ENCODE measurements at places on chromosomes 12 and 14. TPM values are rescaled to one million over a fixed set of nuclear protein-coding genes. Genes with fewer than 3 reads are reported as not detected.

DNA sequence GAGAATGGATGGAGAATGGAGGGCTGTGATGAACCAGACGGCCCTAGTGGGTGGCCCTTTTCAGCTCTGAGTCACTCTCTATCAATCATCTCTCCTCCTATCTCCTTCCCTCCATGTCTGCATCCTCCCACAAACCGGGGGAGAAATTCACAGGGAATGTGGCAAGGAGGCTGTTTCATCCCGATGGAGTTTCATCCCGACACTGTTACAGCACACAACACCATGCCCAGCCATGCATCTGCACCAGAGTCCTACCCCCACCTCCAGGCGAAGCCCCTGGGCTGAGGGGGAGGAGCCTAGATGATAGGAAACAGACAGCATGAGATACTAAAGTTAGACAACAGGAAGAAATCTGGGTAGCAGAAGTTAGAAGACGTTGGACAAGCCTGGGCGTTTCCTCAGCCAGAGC is 20.8 kb downstream of the SLC8B1 start:
- no peak for DNase-seq

SCNN1A gene
- total RNA-seq = 3.3 TPM

GRCh38 chr12:49776858-49777257 is 35.5 kb downstream of the TMBIM6 start:
- peak; percentile 35 for DNase-seq

WNT5B gene
- total RNA-seq = 2.3 TPM

GYS2 gene
- total RNA-seq = 0.10 TPM

DNA sequence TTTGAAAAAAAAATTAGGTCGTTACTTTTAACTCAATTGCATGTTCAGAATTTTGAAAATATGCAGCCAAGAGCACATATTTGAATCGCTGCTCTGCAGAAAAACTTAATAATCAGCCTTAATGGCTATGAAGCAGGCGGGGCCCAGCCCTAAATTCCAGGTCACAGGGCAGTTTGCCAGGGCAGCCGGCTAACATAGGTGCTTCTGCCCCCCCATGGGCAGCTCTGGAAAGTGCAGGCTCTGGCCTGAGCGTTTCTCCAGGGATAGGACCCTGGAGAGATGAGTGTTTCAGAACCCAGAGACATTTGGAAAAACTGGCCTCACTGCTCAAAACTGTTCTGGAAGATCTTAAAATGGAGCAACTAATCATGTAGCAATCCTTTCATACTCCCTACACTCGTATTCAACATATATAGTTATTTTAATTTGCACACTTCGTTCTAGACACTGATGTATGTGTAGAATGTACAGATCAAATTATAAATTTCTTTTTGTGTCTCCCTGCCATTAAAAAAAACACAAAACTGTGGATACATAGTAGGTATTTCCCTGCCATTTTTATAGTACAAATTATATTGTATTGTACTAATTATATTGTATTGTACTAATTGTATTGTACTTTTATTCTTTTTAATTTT is 26.0 kb upstream of the PTGR2 start:
- DNase-seq = peak; percentile 97

DNA sequence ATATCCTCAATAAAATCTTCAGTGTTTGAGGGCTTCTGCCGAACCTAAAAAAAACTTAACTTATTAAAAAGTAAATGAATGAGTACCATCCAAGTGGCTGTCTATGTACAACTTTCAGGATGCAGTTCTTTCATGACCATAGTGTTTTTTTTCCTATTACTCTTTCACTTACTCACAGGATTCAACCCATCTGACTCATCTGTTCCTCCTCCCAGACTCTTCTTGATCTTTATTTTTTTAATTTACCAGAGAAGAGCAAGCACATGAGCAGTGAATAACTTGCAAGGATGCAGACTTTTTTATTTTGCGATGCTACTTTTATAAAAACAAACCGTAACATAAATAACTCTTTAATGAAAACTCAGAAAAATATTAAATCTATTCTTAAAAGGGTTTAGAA is 24.5 kb downstream of the RECQL start:
- DNase-seq = no peak

KRT82 gene
- not detected for total RNA-seq

DNA sequence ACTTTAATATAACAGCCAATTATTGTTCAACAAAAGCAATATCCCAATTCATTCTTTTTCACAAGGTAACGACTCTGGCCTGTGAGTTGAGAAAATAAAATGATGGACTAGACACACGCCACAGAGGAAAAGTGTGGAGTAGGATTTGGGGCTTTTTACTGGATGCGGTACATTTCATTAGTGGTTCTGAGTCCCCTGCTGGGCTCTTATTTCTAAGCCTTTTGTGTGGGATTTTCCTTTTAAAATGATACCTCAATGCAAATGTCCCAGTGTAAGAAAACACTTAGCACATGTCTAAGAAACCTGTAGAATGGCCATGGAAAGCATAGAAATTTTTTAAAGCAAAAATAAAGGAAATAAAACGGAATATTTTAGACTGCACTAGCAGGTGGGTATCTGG is 73.4 kb downstream of the C12orf42 start:
- DNase-seq = no peak

DNA sequence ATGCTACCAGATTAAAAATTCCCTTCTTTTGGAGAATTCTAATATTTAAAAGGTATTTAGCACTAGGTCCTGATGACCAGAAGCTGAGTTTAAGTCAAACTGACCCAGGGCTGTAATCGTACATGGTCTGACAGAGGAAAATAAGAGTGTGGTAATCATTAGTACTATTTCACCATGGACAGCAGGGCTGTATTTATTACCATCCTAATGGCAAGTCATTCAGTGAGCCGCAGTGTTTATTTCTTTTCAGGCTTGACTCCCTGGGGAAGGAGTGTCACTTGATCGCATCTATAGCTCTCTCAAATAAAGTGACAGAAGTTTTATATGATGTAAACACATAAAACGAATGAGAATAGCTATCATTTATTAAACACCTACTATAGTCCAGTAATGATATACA is 261.8 kb downstream of the BTG1 start:
- DNase-seq = no peak

GRCh38 chr14:68577802-68578541 is 214.9 kb downstream of the ZFP36L1 start:
- DNase-seq = peak; percentile 69

- DNase-seq = no peak
Measured at GRCh38 chr12:94297876-94298505, 149.6 kb downstream of the PLXNC1 start.

- no peak for DNase-seq
Measured at GRCh38 chr14:39617537-39617936, 185.3 kb upstream of the FBXO33 start.

SIRT4 gene
- total RNA-seq = 1.6 TPM

CACNB3 gene
- total RNA-seq = 13.2 TPM

APOF gene
- total RNA-seq = not detected

GRCh38 chr14:20612403-20612802 is 21.2 kb upstream of the RNASE12 start:
- DNase-seq = no peak

GRCh38 chr12:52667509-52667908 is 12.7 kb downstream of the KRT1 start:
- peak; percentile 22 for DNase-seq

GRCh38 chr14:81555051-81555450 is 21.4 kb upstream of the SEL1L start:
- DNase-seq = no peak

DNA sequence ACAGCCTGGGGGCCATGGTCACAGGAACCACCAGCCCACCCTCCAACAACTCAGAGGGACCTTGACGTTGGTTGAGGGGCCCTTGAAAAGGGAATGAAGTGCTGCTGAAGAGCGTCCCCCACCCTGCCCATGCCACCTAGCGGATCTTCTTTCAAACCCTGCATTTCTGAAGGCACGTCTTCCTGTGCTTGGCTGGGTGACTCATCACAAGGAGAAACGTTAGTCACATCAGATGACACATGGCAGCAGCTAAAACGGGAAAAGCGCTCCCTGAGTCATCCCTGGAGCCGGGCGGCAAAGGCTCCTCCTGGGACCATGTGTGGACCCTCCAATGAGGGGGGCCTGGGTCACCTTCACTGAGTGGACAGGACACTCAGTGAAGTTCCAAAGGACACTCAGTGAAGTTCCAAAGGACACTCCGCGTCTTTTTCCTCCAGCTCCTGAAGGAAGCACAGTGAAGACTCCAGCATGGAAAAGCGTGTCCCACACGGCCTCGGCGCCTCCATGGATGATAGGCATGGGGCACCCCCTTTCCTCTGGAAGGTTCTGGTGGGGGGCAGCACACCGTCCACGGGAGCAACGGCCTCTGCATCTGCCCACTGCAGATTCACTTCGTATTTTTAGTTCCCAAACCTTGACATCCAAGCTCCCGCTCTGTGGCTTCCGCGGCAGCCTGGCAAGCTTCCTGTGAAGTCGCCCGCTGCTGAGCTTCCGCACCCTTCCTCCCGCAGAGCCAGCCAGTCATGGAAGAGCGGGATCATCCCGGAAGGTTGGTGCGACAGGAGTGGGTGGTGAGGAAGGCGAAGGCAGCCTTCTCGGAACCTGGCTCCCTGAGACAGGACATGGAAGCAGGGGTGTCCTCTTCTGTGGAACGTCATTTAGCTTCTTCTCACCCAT is 383.4 kb downstream of the VRK1 start:
- no peak for DNase-seq

Measured in mesenteric fat pad (tissue), 1 donor.